ENCODE measurements at places on chromosomes 4 and X.

GRCh38 chr4:108175966-108176365 is 7.2 kb upstream of the LEF1 start:
- no peak for DNase-seq

DNA sequence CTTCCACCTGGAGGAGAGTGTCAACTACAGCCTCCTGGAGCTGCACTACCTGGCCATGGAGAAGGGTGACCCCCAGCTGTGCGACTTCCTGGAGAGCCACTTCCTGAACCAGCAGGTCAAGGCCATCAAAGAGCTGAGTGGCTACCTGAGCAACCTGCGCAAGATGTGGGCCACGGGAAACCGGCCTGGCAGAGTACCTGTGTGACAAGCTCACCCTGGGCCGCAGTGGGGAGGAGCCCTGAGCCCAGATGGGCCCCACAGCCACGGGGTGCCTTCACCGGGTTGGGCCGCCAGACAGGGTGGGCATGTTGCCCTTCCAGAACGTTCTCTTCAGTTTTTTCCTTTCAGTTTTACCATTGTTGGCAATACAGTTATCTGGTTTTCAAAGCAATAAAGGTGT is 15.2 kb upstream of the FAM47A start:
- DNase-seq: no peak

DNA sequence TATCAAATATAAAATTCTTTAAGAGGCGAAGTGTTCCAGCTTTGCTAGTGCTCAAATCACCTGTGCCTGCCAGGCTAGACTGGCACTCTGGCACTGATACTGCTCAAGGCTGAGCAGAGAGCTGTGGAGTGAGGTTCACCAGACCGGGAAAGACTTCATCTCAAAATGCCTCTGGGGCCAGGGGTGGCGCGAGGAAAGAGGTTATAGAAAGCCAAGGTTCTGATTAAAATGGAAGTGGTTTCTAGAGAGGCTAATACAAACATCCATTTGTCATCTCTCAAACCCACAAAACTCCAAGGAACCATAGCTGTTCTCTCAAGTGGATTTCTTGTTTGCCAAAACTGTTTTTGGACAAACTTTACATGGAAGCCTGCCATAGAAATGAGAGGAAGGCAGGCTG is 41.5 kb downstream of the F11 start:
- no peak for DNase-seq

GRCh38 chr4:6470502-6471306 is 1.7 kb downstream of the PPP2R2C start:
- DNase-seq: no peak

DNA sequence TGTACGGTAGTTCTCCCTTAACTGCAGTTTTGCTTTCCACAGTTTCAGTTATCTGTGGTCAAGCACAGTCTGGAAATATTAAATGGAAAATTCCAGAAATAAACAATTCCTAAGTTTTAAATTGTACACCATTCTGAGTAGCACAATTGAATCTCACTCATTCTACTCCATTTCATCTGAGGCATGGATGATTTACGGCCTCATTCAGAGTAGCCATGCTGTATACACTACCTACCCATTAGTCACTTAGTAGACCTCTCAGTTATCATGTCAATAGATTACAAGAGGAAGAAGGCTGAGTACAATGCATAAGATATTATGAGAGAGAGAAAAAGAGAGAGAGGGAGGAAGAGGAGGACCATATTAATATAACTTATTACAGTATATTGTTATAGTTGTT is 77.5 kb downstream of the ENOX2 start:
- no peak for DNase-seq

GRCh38 chr4:18294021-18294420 is 272.5 kb upstream of the LCORL start:
- no peak for DNase-seq

GRCh38 chr4:93658443-93658842 is 170.1 kb upstream of the ATOH1 start:
- no peak for DNase-seq

- DNase-seq: no peak
These were observed 739.1 kb upstream of the DIAPH2 start for GRCh38 chrX:95945528-95945927.

GRCh38 chr4:151297170-151297569 is 20.2 kb downstream of the PRSS48 start:
- no peak for DNase-seq

- no peak for DNase-seq
These were observed 72.4 kb upstream of the TBL1X start for GRCh38 chrX:9392445-9392844.

- DNase-seq: no peak
These were observed 34.4 kb downstream of the CC2D2A start for GRCh38 chr4:15504041-15504440.

- no peak for DNase-seq
These were observed 214.8 kb downstream of the SPATA18 start for GRCh38 chr4:52265781-52266525.

DNA sequence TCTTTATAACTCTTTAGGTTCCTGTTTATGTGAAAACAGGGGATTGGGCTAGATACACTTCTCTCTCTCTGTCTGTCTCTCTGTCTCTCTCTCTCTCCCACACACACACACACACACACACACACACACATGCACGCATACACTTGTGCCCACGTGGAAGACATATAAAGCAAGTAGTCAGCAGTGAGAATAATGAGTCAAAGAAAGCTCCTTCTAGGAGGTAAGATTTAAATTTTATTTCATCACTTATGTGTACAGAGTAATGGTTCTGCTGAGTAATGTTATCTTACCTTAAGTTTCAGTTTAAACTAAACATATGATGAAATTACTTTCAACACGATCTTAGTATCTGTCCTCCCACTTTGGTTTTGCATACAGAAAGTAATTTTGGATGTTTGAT is 243.0 kb upstream of the TEX13A start:
- DNase-seq: no peak
